Small intestine (tissue), 16 donors: ENCODE measurements at places on chromosomes 1 and 21.

- DNase-seq = no peak
Measured at GRCh38 chr1:99917214-99917613, 52.6 kb upstream of the SLC35A3 start.

DNA sequence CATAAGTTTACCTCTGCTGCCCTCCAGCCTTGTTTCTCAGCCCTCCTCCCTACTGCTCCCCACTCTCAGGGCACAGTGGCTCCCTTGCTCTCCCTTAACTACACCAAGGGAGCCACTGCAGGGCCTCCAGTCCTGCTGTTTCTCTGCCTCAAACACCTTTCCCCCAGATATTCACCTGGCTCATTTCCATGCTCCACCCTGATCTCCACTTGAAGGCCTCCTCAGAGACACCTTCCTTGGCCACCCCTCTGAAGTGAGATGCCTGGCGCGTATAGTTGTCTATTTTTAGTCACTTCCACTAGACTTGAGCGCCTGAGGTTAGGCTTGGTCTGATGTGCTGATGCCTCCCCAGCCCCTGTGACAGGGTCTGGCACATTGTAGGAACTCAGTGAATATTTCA, 34.9 kb downstream of the SEC16B start:
- no peak for DNase-seq

- DNase-seq = no peak
Measured at GRCh38 chr1:29860056-29860455, 623.7 kb downstream of the PTPRU start.

DNA sequence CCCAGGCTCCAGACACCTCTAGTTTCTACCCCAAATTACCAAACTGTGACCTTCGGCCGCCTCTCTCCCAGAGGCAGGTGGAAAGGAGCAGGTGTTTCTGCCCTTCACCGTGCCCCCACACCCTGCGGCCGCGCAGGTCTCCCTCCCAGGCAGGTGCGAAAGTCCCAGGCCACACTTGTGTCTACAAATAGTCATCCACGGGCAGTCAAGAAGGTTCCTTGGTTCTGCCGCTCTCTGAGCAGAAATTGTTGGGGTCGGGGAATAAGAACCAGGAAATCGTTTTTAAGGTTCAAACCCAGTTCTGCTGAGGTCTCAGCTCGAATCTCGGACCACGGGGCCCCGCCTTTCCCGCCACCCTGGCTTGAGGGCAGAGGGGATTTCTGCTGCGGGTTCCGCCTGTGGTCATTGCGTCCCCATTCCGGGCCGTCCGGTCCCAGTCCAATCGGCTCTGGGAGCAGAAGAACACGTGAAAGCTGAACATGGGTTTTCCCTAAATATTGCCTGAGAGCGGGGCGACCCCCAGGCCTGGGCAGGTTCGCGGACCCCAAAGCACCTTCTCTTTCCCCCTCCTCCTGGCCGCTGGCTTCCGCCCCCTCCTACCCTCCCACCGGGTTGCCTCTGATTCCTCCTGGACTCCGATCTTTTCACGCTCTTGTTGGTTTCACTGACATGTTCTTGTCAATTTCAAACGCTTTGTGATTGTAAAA, 1.2 kb upstream of the ATF3 start:
- DNase-seq = peak; percentile 53

DNA sequence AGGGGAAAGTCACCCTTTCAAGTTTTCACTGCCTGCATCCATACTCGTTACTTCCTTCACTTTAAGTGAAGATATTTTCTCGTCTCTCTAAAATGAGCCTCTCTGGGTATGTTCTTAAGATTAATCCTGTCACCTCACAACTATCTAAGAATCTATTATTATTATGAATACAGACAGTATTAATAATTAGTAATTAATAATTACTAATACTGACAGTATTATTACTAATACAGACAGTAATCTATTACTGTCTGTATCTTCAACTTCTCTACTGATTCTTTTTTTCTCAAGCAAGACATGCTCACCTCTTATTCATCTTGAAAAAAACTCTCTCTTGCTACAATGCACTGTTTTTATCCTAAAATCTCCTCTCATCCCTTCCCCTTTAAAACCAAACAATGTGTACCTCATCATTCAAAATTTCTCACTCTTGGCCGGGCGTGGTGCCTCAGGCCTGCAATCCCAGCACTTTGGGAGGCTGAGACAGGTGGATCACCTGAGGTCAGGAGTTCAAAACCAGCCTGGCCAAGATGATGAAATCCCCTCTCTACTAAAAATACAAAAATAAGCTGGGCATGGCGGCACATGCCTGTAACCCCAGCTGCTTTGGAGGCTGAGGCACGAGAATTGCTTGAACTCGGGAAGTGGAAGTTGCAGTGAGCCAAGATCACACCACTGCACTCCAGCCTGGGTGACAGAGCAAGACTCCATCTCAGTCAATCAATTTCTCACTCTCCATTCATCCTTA, 7.8 kb downstream of the NRDC start:
- DNase-seq = no peak

DNA sequence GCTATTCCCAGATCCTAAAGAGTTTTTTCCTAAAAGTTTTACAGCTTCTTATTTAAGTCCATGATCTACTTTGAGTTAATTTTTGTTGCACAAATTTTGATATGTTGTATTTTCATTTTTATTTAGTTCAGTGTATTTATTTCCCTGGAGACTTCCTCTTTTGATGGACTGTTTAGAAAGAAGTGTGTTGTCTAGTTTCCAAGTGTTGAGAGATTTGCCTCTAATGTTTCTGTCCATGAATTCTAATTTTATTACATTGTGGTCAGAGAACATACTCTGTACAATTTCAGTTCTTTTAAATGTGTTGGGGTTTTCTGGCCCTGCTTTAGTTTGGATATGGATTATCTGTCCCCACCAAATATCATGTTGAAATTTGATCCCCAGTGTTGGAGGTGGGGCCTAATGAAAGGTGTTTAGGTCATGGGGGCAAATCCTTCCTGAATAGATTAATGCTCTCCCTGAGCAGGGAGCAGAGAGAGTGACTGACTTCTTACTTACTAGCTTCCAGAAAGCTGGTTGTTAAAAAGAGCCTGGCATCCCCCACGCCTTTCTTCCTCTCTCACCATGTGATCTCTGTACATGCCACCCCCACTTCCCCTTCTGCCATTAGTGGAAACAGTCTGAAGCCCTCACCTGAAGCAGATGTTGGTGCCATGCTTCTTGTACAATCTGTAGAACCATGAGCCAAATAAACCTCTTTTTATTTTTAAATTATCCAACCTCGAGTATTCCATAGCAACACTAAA, 4.6 kb downstream of the CHD1L start:
- no peak for DNase-seq

GRCh38 chr1:185271921-185272320, 45.1 kb downstream of the IVNS1ABP start:
- DNase-seq = no peak

DNA sequence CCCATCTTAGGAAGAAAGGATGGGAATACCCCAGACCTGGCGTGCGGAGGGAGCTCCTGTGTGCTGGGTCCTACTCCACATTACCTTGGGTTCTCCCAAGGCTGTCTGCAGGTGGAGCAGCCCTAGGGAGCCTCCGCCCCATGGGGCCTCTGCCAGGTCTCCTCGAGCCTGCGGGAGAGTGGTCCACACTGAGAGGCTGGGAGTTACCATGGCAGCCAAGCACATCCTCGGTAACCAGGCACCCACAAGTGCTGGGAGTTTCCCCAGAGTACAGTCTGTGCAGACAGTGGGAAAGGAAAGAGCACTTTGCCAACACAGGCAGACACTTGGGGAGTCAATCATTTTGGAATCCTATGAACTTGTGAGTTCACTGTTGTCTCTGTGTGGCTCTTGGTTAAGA, 249.4 kb downstream of the DYRK1A start:
- DNase-seq = no peak

- DNase-seq = no peak
Measured at GRCh38 chr1:65477414-65478378, 57.2 kb downstream of the LEPR start.

DNA sequence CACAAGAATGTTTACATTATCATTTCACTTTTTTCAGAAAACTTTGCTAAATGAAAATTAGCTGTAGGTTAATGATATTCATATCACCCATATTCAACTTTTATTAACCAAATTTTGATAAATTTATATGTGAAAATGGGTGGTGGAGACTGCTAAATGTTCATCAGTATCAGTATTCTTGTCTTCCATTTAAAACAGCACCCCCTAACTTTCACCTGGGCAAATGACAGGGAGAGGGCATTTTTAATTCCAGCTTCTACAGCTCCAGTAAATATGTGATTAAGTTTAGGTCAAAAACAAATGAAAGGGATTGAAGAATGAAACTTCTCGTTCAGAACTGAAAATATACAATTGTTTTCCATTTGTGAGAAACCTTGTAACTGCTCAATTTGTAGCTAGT, 722.2 kb downstream of the KCNT2 start:
- DNase-seq = no peak

DNA sequence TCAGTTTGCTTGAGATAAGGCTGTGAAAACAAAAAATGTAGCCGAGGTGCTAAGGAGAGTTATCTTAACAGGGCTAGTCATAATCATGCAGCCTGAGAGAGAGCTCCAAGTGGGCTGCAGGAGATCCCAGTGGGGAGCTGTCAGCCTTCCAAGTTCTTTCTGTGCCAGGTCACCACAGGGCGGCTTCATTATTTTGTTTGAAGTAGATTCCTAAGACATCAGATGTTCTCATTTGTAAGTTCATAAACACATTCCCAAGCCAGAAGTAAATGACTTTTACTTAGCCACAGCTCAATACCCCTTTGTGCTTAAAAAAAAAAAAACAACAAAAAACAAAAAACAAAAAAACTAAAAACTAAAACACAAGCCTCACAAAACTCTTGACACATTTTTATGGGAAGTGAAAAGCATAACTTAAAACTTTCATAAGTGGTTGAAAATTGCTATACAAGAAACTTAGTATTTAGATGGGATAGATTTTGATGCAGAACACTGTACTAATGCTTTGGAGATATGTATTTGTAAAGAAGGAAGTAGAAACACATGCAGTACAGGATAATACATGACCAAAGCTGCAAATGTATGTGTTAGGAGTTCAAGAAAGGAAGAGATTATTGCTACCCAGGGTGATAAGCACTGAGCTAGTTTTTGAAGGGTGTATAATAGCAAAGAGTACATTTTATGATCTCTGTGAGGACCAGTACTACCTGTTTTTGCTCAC, 8.6 kb downstream of the CDC14A start:
- no peak for DNase-seq

- DNase-seq = no peak
Measured at GRCh38 chr1:155202198-155202597, 5.5 kb downstream of the THBS3 start.

DNA sequence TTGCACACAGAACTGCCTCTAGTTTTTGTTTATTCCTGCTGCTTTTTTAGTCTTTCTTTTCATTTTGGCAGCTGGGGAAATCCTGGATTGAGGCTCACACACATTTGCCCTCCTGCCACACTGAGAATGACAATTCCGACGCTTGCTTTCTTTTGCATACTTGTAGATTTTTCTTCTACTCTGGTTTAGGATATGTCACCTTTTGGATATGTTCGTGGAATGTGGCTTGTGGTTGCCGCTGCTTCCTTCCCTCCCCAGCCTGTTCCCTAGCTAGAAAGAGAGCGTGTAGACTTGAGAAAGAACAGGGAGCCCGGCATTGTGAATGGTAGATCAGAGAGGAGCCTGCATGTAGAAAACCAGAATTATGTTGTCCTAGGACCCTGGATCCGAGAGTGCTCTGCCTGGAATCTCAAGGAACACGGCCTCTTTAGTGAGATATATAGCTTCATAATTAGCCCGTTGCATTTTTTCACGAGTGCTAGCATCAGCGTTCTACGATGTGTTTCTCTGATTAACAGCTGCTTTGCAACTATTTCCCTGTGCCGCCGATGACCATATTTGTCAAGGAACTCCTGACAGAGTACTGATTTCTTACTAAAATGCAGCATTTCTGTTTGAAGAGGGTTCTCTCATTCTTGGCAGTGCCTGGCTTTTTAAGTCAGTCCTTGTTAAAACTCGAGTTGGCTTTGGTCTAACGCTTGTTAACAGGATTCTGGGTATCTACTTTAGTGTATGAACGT, 56.2 kb downstream of the PEX14 start:
- no peak for DNase-seq
